ENCODE measurements at places on chromosomes 7 and 10. TPM values are rescaled to one million over a fixed set of nuclear protein-coding genes. Genes with fewer than 3 reads are reported as not detected.

DBNL gene
- total RNA-seq = 104 TPM

VPS50 gene
- total RNA-seq = 33.5 TPM

ZNF735 gene
- total RNA-seq = not detected

SPACDR gene
- 0.34 TPM for total RNA-seq

DLG5 gene
- 37.6 TPM for total RNA-seq

NPSR1 gene
- total RNA-seq = not detected

TMEM213 gene
- not detected for total RNA-seq

CUL2 gene
- 56.3 TPM for total RNA-seq

MSMB gene
- total RNA-seq = 0.34 TPM
